ENCODE measurements at places on chromosomes 3 and 15. TPM values are rescaled to one million over a fixed set of nuclear protein-coding genes. Genes with fewer than 3 reads are reported as not detected.

Gene POLR2M
- total RNA-seq = 31.8 TPM

Gene TKT
- 576 TPM for total RNA-seq

Gene WDR82
- 73.8 TPM for total RNA-seq

Gene SLC24A5
- not detected for total RNA-seq

Gene ZSCAN29
- 6.3 TPM for total RNA-seq

Gene AADACL2
- not detected for total RNA-seq

Gene COL6A6
- not detected for total RNA-seq

Gene LMAN1L
- not detected for total RNA-seq

Gene PPP2R3A
- 8.5 TPM for total RNA-seq

Gene SLC22A14
- total RNA-seq = not detected

Gene GOLGA6A
- 6.9 TPM for total RNA-seq

Gene SLTM
- total RNA-seq = 25.2 TPM

Gene AMT
- total RNA-seq = 3.0 TPM

Gene ITIH1
- total RNA-seq = not detected

Gene ITIH3
- 0.13 TPM for total RNA-seq

Gene PAQR5
- total RNA-seq = 1.9 TPM

Gene NRG4
- 0.13 TPM for total RNA-seq

Gene PRICKLE2
- total RNA-seq = 26.1 TPM

Gene FSIP1
- total RNA-seq = 0.16 TPM

Gene TMC3
- total RNA-seq = not detected

Gene C3orf49
- total RNA-seq = not detected

Gene KLF15
- 9.5 TPM for total RNA-seq

Gene SH2D7
- not detected for total RNA-seq

Gene CHRM5
- not detected for total RNA-seq

Gene HIGD2B
- not detected for total RNA-seq

Gene ITIH4
- not detected for total RNA-seq

Gene C3orf80
- not detected for total RNA-seq

Gene GOLGA8S
- not detected for total RNA-seq

Gene CHDH
- under 0.01 TPM for total RNA-seq

Gene KLHL40
- total RNA-seq = not detected

Gene ALCAM
- 13.6 TPM for total RNA-seq

Gene CD86
- total RNA-seq = not detected

Gene ATP6V1A
- 45.4 TPM for total RNA-seq
